ENCODE measurements at places on chromosomes 6 and 20.

GRCh38 chr6:33748841-33749240 is 2.1 kb upstream of the IP6K3 start:
- no peak for DNase-seq

DNA sequence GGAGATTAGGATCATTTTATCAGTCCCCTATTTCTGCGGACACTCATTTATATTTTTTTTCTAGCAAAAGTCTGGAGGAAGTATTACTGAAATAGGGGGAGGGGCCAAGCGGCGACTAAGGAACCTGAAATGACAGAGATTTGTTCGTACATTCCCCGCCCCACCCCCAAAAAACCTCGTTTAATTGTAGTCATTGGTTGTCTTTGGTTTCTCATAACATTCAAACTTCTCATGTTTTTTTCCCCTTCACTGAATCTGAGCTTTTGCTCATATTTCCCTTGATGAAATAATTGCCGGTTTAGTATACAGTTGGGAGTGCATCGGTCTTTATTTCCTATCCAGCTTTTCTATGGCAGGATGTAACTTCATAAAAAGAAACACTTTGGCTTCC is 768 bp upstream of the FYN start:
- DNase-seq: no peak

DNA sequence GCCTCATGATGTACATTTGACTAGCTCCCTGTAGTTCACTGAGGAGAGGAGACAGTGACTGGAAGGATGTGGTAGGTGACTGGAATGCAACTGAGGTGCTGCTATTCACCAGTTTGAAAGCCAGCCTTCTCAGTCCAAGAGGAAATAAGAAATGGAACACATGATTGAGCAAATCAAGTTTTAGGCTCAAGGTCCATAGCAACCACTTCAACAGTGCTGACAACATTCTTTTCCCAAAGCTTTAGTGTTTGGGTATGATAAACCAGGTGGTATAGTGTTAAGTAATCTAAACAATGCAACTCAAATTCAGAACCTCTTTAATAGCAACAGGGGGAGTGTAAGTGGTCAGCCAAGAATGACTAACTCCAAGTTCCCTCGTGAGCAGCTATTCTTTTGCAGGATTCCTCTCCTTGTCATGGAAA is 9.2 kb downstream of the ZHX3 start:
- peak; percentile 75 for DNase-seq

DNA sequence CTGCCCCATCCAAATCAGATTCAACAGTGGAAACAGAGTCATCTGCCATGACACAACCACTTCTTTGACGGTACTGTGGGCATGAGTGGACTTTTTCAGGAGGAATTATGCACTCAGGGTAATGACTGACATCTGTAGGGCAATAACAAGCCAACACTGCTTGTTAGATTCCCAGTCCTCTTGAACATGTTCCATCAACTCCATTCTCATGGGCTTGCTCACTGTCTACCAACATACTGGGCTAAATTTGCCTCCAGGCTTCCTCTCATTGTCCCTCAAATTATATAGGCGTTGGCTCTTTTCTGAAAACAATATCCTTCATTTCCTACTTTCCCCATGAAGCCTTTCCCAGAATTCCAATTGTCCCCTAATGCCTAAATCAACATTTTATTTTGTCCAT is 43.1 kb downstream of the ANKEF1 start:
- DNase-seq: no peak

DNA sequence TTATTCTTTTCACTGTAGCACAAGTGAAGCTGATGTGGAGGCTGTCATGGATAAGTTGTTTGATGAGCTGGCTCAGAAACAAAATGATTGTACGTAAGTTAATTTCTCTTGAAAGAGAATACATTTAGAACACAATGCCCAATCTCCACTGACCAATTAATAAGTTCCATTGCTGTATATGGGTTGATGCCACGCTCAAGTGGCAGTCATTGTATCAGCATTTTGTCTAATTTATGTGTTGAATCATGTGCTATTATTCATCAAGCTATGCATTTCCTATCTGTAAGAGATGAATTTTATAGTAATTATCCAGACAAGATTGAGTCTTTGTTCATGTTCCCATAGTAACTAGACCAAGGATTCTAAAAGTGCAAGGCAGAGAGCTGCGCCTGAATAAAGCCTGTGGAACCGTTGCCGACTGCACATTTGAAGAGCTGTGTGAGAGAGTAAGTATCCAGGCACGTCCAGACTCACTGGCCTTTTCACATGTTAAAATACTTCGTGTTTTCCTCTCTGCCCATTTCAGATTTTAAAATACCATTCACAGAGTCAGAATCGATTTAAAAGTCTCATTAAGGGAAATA is 83.8 kb upstream of the FOXO3 start:
- DNase-seq: no peak

- DNase-seq: peak; percentile 52
Measured at GRCh38 chr6:54173089-54173488, 61.8 kb downstream of the MLIP start.

DNA sequence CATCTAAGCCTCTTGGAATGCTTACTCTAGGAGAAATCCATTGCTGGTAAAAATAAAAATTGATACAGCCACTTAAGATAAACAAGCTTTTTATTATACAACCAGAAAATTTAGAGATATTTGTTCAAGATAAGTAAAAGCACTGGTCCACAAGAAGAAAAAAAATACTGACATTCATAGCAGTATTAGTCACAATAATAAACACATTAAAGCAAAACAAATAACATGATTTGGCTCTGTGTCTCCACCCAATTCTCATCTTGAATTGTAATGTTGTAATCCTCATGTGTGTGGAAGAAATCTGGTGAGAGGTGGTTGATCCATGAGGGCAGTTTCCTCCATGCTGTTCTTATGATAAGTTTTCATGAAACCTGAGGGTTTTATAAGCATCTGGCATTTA is 1093.5 kb upstream of the ADGRB3 start:
- no peak for DNase-seq

DNA sequence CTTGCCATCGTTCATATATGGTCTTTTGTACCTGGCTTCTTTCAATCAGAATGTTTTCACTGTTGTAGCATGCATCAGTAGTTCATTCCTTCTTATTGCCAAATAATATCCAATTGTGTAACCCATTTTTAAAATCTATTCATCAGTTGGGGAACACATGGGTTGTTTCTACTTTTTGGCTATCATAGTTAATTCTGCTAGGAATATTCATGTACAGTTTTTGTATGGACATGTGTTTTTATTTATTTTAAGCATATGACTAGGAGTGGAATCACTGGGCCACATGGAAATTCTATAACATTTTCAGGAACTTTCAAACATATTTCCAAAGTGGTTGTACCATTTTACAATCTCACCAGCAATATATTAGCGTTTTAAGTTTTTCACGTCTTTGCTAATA is 187.4 kb upstream of the PRND start:
- no peak for DNase-seq

DNA sequence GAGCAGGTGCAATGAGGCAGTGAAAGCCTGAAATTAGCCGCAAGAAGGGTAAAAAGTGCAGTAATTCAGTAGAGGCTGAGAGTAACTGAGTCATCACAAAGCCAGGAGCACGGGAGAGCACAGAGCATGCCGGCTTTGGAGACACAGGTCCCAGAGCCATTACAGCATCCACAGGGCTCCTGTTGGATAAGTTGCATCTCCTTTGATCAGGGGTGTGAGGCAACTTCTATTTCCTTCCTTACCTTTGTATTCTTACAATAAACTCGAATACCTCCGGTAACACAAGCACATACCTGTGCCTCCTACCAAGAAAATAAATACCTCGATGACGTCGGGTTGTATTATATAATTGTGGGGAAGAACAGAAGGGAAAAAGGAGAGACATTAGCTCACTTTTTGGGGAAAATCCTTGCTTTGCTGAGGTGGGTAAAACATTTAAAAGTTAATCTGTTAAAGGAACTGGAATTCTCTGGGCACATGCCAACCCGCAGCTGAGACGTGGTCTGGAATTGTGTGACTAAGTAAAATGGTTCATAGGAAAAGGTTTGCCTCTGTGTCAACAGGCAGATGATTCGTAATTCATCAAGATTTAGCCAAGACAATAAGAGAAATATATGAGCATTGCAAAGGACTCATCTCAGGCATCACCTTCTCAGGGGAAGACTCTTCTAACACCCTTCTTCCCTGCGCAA is 360.7 kb upstream of the ZFP64 start:
- DNase-seq: peak; percentile 94

DNA sequence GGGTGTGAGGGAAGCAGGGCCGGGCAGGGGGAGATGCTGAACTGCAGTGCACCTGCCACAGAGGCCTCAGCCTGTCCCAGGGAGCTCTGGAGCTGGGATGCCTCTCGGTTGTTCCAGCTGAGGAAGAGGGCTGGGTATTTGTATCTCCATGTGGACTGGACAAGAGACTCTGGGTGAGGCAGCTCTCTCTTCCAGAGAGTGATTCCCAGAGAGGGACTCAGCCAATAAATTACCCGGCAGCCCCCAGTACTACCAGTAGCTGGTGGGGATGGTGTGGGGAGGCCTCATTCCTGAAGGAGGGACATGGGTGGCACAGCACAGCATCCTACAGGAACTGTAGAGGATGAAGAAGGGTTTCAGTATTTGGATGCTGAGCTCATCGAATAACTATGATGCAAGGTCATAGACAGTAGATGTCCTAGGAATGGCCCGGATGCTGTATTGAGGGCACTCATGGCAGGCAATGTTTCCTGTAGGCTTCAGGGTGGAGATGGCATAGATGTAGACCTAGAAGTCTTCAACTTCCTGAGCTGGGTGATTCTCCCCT is 1.4 kb downstream of the FGD2 start:
- peak; percentile 53 for DNase-seq

DNA sequence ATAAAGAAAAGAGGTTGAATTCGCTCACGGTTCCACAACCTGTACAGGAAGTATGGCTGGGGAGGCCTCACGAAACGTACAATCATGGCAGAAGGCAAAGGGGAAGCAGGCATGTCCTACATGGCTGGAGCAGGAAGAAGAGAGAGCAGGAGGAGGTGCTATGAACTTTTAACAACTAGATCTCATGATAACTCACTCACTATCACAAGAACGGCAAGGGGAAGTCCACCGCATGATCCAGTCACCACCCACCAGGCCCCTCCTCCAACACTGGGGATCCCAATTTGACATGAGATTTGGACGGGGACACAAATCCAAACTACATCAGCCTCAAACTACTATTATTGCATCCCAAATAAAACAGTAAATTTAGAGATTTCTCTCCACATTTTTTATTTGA is 53.6 kb upstream of the CST7 start:
- no peak for DNase-seq

DNA sequence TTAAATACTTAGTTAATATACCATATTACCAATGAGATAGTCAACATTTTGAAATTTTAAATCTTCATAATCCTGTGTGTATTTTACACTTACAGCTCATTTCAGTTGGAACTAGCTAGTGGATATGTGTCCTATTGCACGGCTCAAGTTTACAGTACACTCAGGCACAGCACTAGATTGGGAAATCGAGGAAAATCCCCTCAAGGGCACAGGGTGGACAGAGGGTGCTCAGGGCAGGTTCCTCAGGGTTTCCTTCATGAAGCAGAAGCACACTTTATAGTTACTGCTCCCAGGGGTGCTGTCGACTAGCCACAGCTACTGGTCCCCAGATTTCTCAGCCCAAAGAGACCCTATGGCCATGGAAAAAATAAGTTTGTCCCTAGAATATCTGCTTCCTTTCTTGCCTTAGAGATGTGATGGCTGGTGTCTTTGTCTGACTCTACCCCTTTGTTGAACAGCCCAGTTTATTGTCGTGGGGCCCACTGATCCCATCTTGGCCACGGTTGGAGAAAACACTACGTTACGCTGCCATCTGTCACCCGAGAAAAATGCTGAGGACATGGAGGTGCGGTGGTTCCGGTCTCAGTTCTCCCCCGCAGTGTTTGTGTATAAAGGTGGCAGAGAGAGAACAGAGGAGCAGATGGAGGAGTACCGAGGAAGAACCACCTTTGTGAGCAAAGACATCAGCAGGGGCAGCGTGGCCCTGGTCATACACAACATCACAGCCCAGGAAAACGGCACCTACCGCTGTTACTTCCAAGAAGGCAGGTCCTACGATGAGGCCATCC is 1.5 kb downstream of the BTN2A1 start:
- no peak for DNase-seq

DNA sequence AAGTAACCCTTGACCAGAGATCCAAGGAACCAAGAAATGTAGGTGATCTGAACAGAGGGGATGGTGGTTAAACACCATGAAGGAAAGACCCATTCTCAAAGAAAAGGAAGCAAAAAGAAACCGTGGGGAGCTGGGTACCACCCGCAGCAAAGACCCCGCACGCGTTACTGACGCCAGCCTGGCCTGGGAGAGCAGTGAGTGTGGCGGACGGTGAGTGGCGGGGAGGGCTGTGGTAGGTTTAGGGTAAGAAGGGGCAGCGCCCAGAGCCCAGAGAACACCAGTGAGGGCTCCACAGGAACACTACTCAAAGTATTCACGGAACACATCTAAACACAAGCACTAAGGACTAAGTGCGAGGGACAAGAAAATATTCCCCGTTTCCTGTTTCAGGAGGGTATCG is 4.2 kb downstream of the GMEB2 start:
- no peak for DNase-seq

DNA sequence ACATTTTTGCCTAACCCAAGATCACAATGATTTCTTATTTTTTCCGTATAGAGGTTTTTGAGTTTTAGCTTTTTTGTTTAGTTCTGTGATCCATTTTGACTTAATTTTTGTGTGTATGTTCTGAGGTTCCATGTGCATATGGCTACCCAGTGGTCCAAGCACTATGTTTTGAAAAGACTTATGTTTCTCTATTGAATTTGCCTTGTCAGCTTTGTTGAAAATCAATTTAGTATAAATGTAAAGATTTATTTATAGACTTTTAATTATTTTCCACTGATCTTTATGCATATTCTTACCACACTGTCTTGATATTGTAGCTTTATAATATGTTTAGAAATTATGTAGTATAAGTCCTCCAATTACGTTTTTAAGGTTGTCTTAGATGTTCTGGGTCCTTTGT is 10.2 kb downstream of the TM9SF4 start:
- DNase-seq: no peak

GRCh38 chr6:122871079-122871478 is 82.0 kb downstream of the SMPDL3A start:
- peak; percentile 16 for DNase-seq

GRCh38 chr6:143159001-143159400 is 98.3 kb downstream of the AIG1 start:
- no peak for DNase-seq

- DNase-seq: peak; percentile 75
Measured at GRCh38 chr20:44702776-44703175, 12.4 kb upstream of the CCN5 start.

GRCh38 chr6:43748765-43749164 is 21.2 kb upstream of the VEGFA start:
- no peak for DNase-seq

DNA sequence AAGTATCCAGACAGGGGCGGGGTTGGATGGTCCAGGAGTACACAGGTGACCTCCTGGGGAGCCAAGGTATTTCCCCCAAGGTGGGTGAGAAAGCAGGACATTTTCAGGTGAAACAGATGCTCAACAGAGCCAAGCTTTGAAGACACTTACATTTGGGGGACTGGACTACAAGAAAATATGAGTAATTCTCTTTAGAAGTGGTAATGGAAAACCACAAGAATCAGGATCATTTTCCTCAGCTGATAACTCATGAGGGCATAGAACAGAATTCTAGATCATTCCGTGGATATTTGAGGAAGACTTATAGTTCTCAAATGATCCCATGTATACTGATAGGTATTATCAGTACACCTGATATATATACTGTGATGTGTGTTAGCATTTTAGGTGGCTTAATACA is 89.9 kb downstream of the UST start:
- DNase-seq: peak; percentile 28
